ENCODE measurements at places on chromosomes 12 and 14.
A peak's percentile ranks its signal among the peaks of the same experiment; 100 is the strongest.

DNA sequence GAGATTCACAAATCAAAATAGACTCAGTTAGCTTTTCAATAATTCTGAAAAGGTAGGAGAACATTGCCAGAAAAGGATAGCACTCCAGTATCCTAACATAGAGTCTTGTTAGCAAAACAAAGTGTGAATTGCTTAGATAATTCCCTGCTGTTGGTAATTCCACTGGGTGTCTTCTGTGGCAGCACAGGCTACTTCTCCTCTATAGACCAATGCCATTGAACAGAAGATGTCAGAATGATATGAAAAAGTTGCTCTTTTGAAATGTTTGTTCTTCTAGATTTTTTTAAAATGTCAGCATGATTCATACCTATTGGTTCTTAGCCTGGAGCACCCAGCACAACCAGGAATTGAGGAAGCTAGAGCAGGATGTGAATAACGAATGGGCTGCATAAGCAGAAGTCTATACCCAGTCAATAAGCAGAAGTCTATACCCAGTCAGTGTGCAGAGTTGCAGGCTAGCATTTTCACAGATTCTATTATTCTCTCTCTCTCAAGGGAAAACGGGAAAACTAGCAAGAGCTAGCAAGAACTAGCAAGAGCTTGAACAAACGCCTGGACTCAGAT is 112.8 kb downstream of the SYT1 start:
- no peak for DNase-seq

GRCh38 chr12:32134101-32134888 is 27.6 kb downstream of the BICD1 start:
- no peak for DNase-seq

GRCh38 chr12:68963856-68964745 is 31.1 kb upstream of the CPM start:
- DNase-seq = no peak

DNA sequence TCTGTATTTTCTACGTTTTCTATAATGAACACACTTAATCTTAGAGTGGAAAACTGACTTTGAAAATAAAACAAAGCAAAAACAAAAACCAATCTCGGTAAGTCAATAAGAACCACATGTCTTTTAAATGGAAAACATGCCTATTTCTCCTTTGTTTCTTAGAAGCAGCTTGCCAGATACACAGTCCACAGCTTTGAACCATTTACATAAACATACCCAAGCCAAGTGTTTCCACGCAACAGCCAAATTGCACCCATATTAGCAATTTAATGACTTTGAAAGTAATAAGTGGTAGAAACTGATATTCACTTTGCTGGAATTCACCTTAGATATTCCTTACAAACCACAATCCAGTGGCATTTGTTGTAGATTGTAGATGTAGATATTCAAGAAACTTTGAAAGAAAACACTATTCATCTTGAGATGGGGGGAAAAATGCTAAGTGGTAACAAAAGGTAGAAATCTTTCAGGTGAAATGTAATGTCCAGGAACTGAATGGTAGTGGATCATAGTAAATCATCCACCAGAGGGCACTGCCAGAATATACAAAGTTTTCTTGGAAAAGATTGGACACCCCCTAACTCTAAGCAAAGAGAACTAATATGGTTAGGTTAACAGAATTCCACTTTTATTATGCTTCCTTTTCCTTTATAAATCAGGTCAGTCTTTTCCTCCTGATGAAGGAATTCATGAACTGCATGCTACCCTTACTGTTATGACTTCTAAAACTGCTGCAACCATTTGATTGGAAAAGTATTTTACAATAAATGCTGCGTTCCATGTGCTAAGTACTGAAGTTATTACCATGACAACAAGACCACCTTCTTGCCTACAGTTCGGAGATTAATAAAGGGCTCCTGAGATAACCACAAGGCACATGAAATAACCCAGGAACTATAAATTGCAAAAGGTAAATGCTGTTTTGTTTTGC is 69.8 kb downstream of the RERG start:
- peak; percentile 29 for DNase-seq

DNA sequence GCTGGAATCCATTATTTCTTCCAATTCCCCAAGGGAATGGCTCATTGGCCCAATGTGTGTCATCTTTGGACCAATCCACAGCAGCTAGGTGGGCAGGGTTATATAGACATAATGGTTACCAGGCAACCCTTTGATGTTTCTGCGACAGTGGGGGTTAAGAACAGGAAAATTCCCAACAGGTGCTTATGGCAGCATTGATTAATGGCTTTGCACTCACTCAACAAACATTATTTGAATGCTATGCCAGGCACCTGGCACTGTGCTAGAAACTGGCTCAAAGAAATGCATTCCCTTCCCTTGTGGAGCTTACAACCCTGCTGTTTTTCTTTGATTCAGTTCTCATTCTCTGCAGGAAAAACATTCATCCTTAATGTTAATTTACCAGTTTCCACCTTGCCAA is 1221.0 kb downstream of the AACS start:
- DNase-seq = peak; percentile 2

GRCh38 chr12:106648736-106649135 is 65.9 kb downstream of the RFX4 start:
- DNase-seq = no peak

DNA sequence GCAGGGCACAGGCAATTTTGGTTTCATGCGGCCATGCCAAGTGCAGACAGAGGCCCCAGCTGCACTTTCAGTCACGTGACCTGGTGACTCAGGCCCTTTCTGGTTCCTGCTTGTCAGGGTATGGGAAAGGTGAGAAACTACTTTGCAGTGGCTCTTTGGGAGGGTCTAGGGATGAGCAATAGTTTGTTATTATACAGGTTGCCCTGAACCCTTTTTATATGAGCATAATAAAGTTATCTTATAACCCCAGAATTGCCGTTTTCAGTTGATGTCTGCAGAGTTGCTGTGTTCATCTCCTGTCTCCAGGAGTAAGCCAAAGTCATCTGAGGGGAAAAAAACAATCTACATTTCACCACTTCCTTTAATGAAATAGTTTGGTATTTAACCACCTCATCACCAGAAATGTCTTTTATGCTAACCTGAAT is 30.9 kb upstream of the EMP1 start:
- no peak for DNase-seq

DNA sequence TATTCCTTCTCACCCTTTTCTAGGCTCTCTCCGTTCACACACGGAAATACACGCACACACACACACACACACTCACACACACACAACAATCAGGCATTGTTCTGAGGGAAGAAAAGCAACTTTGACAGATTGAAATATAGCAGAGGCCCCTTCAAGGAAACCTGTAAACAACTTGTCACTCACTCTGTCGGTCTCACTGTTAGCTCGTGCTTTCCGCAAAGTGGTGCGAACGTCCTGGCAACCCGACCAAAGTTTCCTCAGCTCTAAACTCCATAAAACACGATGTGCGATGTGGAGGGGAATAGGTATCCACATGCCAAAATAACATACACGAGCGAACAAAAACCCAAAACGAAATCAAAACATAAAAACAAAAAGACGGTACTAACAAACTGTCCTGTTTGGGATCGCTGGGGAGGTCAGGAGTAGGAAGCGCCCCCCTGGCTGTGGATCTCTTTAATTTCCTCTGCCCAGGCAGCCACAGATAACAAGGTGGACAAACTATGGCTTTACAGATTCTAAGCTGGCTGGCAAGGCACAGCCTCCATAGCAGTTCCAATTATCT is 822 bp upstream of the SOX5 start:
- no peak for DNase-seq

DNA sequence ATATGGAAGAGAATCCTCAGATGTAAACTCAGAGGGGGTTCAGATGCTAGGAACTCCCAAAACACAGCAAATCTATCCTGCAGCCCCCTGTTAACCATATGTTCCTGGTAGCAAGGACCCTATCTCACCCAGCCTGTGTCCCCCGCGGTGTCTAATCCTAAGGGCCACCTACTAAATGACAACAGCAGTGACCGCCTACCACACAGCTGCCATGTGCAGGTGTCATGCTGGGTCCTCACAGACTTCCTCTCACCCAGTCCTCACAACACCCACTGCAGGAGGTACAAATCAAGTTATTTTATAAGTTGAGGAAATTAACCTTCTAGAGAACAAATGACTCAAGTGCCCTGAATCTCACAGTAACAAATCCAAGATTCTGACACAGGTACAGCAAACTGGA is 73.9 kb downstream of the ITPK1 start:
- no peak for DNase-seq

- no peak for DNase-seq
Observed at GRCh38 chr12:107788281-107788680, 13.8 kb downstream of the ASCL4 start.

DNA sequence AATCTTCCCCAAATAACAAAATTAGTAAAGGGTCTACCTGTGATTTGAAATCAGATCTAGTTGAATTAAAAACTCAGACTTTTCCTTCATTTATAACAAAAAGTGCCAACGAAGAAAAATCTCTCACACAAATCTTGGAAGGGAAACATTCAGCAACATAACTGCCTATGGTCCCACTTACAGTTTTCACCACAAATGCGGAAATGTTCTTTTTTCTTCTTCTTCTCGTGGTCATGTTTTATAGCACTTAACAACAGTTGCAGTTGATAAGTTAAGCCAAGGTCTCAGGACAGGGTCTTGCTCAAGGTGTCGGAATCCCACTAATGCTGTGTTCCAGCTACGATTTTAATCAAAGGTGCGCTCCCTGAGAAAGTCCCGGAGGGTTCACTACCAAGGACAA is 10.1 kb downstream of the RNASE6 start:
- DNase-seq = no peak

- no peak for DNase-seq
Observed at GRCh38 chr14:89221109-89221810, 195.8 kb downstream of the FOXN3 start.

DNA sequence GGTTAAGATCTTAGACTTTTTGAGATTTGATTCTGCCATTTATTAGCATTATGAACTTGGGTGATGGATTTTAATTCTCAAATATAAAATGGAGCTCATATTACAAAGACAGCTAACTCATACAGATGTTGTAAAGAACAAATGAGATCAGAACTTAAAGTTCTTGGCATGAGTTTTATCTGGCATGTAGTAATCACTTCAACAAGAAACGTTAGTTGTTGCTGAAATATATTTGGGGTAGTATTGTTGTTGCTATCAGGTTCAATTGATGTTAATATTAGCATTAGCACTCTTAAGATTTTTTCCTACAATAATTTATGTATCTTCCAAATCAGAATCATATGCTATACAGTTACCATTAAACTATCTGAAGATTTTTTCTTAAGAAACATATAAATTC is 71.0 kb downstream of the SLC6A15 start:
- DNase-seq = no peak

DNA sequence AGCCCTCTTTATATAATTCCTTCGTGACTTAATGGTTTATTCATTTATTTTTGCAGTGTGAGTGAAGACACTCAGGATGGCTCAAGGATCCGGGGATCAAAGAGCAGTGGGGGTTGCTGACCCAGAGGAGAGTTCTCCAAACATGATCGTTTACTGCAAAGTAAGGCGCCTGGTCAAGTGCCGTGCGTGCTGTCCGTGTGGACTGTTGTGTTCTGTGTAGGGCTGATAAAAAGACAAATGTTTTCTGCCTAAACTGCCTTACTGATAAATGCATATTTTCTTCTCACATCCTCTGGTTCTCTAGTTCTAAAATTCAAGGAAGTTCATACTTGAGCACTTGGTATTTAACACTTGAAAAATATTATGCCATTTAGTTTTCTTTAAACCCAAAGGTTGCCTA is 32.5 kb downstream of the RGS6 start:
- no peak for DNase-seq

GRCh38 chr14:93084866-93085857 is 30.6 kb downstream of the ITPK1 start:
- DNase-seq = no peak

DNA sequence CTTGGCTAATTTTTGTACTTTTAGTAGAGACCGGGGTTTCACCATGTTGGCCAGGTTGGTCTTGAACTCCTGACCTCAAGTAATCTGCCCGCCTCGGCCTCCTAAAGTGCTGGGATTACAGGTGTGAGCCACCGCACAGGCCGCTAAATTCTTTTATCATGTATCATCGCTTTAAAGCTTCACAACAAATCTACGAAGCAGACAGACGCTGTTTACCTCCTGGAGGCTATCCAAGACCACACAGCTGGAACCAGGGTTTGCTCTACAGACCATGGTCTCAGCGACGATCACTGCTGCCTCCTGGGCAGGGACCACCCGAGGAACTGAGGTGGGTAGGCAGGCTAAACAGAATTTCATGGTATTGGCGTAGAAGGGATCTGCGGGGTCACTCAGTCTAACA is 27.2 kb downstream of the KRT80 start:
- DNase-seq = no peak

GRCh38 chr12:123075646-123076171 is 75.2 kb downstream of the PITPNM2 start:
- peak; percentile 36 for DNase-seq

DNA sequence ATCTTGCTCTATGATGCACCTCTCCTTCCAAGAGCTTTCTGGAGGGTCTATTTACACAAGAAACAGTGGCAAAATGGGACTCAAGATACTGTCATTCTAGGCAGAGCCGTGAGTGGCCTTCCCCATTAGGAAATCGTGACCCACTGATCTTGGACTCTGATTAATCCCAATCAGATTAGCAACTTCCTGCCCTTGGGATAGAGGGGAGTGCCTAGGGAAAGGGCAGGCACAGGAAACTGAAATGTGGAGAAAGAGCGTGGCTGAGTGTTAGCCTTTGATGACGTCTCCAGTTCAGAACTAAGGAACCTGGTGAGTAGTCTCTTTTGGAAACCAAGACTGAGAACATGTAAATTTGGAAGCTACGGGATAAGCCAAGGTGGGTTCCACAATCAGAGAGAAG is 76.1 kb downstream of the NUAK1 start:
- DNase-seq = no peak

DNA sequence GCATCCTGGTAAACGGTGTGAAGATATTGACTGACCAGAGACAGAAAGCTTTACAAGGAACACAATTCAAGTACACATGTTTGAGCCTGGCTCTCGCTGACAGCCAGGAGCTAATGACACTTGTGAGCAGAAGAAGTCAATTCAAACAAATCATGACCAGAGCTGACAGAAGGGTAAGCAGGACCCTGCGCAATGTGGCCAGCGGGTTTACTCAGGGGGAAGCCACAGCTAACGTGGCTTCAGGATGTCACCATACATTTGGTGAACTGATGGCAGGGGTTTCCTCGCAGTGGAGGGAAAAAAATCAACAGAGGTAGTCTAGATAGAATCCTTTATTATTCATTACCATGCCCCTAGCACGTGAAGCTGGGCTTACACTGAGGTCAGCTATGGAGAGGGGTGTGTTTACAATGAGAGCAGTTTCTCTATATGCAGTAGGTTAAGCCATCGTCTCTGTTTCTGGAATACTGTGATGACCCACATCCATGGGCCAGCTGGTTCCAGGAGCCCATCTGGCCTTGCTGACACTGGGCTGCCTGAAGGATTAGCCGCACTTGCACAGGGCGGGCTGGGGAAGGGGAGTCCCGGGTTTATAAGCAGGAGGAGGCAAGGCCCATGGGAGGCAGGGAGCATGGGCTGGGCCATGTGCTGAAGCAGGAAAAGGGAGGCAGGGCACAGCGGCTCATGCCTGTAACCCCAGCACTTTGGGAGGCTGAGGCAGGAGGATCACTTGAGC is 198.2 kb upstream of the PRMT8 start:
- no peak for DNase-seq

- DNase-seq = no peak
Observed at GRCh38 chr14:97390096-97390724, 593.0 kb downstream of the VRK1 start.

GRCh38 chr14:71492346-71492745 is 439.9 kb upstream of the RGS6 start:
- no peak for DNase-seq
